Spinal cord (tissue), 10 donors: ENCODE measurements at places on chromosomes 3 and 15. TPM values are rescaled to one million over a fixed set of nuclear protein-coding genes. Genes with fewer than 3 reads are reported as not detected.

The CHRNA5 gene
- polyA plus RNA-seq = 2.6 TPM

The AGBL1 gene
- polyA plus RNA-seq = 0.35 TPM

The TMIE gene
- polyA plus RNA-seq = 6.8 TPM

The SERINC4 gene
- not detected for polyA plus RNA-seq

The ZDHHC19 gene
- polyA plus RNA-seq = 1.2 TPM

The CCR3 gene
- not detected for polyA plus RNA-seq

The OR5K2 gene
- 0.26 TPM for polyA plus RNA-seq

The MNS1 gene
- 9.0 TPM for polyA plus RNA-seq

The MKRN3 gene
- polyA plus RNA-seq = 17.6 TPM

The LRRC34 gene
- polyA plus RNA-seq = 18.4 TPM

The ADAMTS17 gene
- 10.5 TPM for polyA plus RNA-seq

The THAP10 gene
- polyA plus RNA-seq = 12.5 TPM
